ENCODE measurements at places on chromosomes 1 and 21.

DNA sequence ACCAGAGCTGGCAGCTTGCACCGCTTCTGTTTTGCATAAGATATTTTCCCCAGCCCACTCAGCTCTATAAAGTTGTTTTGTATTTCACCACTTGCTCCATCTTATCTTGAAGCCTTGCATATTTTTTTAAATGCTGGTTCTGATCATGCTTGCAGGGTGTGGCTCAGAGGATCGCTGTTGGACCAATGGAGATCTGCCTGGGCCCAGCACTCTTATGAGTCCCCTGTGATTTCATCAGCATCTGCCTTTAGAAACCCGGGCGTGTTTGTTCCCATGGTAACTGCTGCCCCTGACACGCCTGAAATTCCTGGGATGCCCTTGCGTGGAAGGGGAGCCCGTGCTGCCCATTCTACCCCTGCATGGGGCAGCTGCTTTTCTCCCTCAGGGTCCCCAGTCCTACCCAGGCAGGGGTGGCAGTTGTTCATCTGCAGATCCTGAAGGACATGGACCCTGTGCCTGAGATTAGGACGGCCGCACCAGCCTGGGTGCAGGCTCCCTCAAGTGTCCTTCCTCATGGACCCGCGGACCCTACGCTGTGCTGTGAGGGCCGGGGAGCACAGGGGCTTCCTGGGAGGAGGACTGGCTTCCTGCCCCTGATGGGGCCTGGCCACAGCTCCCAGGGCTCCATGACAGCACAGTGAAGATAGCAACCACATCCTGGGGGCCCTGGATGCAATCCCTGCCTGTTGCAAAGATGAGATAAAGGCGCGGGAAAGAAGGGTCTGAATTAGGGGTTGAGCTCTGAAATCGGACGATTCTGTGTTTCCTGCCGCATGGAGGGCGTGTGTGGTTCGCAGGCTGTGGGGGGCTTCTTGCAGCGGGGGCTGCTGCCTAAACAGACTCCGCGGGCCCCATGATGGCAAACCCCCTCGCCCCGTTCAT, 226.5 kb downstream of the SDCCAG8 start:
- DNase-seq, result no peak

- no peak for DNase-seq
Measured at GRCh38 chr1:234241941-234242490, 131.2 kb upstream of the COA6 start.

DNA sequence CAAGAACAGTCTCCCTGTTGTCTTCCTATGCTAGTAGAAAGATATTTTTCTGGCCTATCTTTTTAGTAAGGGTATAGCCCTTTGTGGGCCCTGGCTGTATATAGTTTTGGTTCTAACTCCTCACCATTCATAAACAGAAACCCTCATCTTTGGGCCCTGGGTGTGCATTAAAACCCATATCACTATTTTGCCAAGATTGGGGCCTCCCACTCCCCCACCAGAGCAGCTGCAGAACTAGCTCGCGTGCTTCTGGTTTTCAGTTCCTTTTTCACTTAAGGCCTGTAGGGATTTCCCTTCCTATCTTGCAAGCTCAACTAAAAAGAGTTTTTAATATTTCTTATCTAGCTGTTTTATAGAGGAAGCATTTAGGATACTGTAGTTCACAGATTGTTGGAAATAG, 106.4 kb downstream of the RGL1 start:
- peak; percentile 69 for DNase-seq

GRCh38 chr1:39272027-39272797, 67.7 kb downstream of the MACF1 start:
- DNase-seq, result peak; percentile 46

DNA sequence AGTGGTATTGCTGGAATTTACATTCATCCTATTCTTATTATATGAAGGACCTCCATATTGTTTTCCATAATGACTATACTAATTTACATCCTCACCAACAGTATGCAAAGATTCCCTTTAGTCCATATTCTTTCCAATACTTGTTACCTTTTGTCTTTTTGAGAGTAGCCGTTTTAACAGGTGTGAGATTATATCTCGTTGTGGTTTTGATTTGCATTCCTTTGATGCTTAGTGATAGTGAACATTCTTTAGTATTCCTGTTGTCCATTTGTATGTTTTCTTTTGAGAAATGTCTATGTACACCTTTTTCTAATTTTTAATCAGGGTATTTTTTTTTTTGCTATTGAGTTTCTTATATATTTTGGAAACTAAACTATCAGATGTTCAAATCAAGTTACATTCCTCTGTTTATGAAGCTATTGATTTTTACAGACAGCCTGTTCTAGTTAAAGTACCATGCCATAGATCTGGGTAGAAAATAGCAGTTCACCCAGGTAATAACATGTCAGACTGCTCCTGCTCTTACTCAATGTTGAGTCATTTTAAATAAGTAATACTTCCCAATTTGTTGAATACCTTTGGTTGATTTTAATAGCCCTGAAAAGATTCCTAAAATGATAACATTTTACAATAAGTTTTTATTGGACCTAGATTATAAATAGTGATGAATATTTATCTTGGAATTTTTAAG, 1108.7 kb downstream of the NCAM2 start:
- no peak for DNase-seq

DNA sequence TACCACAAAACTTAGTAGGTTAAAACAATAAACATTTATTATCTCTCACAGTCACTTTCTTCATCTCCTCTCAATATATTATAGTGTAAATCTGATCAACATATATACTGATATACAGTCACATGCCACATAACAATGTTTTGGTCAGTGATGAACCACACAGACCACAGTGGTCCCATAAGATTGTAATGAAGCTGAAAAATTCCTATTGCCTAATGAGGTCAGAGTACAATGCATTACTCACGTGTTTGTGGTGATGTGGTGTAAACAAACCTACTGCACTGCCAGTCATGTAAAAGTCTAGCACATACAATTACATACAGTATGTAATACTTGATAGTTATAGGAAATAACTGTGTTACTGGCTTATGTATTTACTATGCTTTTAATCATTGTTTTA, 30.1 kb downstream of the OLFML3 start:
- DNase-seq, result no peak

- DNase-seq, result no peak
Measured at GRCh38 chr1:209023790-209024189, 559.7 kb upstream of the CAMK1G start.

GRCh38 chr1:184620469-184620868, 134.2 kb downstream of the EDEM3 start:
- no peak for DNase-seq

- no peak for DNase-seq
Measured at GRCh38 chr1:53325326-53326087, 2.4 kb downstream of the LRP8 start.

DNA sequence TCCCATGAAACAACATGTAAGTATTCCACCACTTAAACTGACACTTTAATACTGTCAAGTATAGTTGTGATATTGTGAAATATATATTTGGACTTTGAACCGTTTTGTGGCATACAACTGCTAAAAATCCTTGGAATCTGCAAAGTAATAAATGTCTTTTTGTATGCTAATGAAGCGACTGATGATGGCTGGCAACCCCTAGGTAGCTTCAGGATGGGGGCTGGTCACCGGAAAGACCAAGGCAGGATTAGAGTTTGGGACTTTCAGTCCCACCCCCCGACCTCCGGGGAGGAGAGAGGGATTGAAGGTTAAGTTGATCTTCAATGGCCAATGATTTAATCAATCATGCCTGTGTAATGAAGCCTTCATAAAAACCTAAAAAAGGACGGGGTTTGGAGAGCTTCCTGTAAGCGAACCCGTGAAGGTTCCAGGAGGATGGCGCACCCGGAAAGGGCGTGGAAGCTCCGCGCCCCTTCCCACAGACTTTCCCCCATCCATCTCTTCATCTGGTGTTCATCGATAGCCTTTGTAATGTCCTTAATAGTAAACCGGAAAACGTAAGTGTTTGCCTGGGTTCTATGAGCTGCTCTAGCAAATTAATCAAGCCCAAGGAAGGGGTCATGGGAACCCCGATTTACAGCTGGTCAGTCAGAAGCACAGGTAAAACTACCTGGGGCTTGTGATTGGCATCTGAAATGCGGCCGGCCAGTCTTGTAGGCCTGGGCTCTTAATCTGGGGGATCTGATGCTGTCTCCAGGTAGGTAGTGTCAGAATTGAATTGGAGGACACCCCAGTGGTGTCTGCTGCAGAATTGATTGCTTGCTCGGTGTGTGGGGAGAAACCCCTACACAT, 1.8 kb upstream of the ZNF281 start:
- DNase-seq, result no peak

- peak; percentile 66 for DNase-seq
Measured at GRCh38 chr1:117061986-117062415, 1.9 kb downstream of the TTF2 start.
